Immature natural killer cell (primary cell): ENCODE measurements at places on chromosomes 12 and 14.

GRCh38 chr14:59600211-59600945 is 23.8 kb upstream of the CCDC175 start:
- no peak for DNase-seq

GRCh38 chr14:39682582-39682981 is 250.3 kb upstream of the FBXO33 start:
- DNase-seq = no peak

- no peak for DNase-seq
These were observed 82.4 kb downstream of the PIK3C2G start for GRCh38 chr12:18343708-18344107.

DNA sequence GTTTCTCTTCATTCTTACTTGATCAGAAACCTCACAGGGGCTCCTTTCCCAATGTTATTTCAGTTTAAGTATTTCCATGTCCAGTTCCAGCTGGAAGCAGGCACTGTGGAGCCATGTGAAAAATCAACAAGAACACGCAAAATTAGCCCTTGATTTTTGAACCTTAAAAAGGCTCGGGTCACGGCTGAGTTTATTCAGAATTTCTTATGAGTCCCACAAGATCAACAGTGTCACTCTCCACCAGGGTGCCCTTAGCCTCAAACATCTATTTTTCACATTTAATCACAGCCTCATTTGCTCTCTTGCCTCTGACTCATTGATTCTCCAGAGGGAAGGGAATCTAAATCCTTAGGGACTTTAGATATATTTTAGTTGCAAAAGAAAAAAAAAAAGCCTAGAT is 157.7 kb upstream of the AVPR1A start:
- DNase-seq = no peak

- no peak for DNase-seq
These were observed 982 bp downstream of the BCL7A start for GRCh38 chr12:122022393-122023338.

GRCh38 chr12:45727980-45728629 is 1.4 kb upstream of the ARID2 start:
- DNase-seq = no peak

GRCh38 chr14:75493592-75494087 is 28.6 kb upstream of the BATF start:
- no peak for DNase-seq

DNA sequence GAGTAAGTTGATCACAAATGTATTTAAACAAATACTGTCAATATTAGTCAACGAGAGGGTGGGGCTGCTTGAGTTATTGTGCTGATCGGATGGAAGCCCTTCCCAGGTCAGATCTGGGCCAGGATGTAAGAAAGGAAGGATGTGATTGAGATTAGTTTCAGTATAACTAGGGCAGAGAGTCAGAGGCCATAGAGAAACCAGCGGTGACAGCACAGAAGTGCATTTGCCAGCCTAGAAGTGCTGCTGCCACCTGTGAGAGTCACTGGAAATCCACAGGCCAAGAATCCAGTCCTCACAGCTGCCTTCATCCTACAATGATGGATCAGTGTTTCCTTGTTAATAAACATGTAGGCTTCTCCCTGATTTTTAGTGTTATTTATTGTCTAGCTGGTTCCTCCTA is 9.8 kb upstream of the FERMT2 start:
- no peak for DNase-seq

DNA sequence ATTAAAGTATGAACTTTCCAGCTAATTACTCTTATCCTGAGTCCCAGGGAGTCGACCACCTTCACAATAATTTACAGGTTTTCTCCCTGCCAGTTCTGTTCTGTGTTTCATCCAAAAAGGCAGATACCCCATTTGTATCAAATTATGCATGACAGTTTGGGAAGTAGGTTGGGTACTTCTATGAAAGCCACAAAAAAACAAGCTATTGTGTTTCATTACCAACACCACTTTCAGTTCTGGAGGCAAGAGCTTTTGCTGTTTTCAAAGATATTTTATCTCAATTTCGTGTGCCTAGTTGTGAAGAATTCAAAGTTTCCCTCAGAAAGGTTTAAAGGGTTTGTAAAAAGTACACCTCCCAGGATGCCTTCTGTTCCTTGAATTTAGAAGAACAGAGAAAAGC is 557.4 kb downstream of the FLRT2 start:
- DNase-seq = no peak

- no peak for DNase-seq
These were observed 47.6 kb downstream of the SH2B3 start for GRCh38 chr12:111453071-111453989.

GRCh38 chr14:106209755-106210154 is 683.4 kb downstream of the TMEM121 start:
- DNase-seq = no peak

DNA sequence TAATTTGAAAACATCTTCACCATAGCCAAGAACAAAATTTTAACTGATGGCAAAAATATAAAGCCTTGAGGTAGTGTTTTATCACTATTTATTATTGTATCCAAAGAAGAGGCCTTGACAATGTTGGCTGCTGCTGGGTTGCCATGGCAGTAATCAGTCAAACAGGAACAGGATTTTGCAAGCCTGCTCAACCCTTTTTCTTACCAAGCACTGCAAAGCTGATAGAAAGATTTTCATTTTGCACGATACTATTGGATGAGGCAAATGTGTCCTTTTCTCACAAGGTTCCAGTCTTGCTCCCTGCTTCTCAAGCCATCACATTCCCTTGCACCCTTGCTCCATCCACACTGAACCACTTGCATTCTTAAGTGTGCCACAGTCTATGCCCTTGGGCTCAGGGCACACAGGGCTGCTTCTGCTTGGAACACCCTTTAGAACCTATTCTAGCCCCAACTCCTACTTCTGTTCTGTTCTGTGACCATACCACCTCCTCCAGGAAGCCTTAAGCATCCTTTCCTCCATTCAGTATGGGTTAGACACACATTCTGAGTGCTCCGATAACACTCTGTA is 76.5 kb upstream of the AMIGO2 start:
- no peak for DNase-seq
